Cardiac muscle cell (in vitro differentiated cells and primary cell): ENCODE measurements at places on chromosomes 13 and 19. TPM values are rescaled to one million over a fixed set of nuclear protein-coding genes. Genes with fewer than 3 reads are reported as not detected.

DNA sequence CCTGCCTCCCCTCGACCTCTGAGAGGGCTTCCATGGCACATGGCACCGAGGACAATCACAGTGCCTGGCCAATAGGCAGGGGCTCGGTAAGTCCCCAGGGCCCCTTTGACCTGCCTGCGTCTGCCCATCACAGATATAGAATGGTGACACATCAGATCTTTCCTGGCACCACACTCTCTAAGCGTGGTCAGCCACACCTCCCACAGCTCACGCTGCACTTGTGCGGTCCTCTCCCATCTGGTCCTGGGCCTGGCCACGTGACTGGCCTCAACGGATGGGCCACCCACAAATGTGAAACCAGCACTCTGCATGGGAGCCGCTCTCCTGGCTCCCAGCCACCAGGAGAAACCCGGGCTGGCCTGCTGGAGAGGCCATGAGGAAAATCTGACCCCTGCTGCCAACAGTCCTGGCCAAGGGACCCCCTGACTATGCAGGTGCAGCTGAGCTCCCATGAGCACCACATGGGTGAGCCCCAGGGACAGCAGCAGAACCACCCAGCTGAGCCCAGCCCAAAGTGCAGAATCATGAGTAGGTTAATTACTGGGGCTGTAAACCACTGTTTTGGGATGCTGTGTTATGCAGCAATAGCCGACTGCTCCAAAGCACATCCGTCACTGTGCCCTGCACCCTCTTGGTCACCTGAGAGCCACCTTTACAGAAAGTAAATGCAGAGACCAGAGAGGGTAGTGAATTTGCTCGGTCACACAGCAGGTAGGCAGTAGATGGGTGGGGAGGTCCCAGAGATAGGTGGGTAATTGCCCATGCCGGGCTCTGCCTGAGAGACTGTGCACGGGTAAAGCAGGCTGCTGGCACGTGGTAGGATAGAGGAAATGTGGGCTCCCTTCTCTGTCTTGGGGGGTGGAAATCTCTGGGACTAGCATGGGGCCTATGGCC lies 9.7 kb upstream of the MEF2B start:
- no peak overlapping the region for H3K27ac ChIP-seq
- no peak for DNase-seq
- no peaks in the 10 kb centered on the region for H3K4me1 ChIP-seq
- no peak overlapping the region for H3K4me3 ChIP-seq
- no peaks in the 10 kb centered on the region for H3K27me3 ChIP-seq

GRCh38 chr13:95858286-95859075 lies 181.5 kb downstream of the DNAJC3 start:
- H3K27ac ChIP-seq, result no peak overlapping the region
- no peak for DNase-seq
- no peak overlapping the region for H3K4me3 ChIP-seq
- no peaks in the 10 kb centered on the region for H3K27me3 ChIP-seq
- peaks cover 8% of the 10 kb centered on the region for H3K36me3 ChIP-seq
- H3K4me1 ChIP-seq, result no peaks in the 10 kb centered on the region

DNA sequence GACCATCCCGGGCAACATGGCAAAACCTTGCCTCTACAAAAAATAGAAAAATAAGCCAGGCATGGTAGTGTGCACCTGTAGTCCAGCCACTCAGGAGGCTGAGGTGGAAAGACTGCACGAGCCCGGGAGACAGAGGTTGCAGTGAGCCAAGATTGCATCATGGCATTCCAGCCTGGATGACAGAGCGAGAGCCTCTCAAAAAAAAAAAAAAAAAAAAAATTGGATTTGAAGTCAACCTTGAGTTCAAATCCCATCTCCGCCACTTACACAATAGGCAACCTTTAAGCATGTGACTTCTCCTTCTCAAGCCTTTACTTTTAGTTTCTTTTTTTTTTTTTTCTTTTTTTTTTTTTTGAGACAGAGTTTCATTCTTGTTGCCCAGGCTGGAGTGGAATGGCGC lies 12.0 kb downstream of the KASH5 start:
- no peaks in the 10 kb centered on the region for H3K27me3 ChIP-seq
- no peaks in the 10 kb centered on the region for H3K36me3 ChIP-seq
- H3K4me1 ChIP-seq, result peaks cover 15% of the 10 kb centered on the region
- DNase-seq, result no peak

DNA sequence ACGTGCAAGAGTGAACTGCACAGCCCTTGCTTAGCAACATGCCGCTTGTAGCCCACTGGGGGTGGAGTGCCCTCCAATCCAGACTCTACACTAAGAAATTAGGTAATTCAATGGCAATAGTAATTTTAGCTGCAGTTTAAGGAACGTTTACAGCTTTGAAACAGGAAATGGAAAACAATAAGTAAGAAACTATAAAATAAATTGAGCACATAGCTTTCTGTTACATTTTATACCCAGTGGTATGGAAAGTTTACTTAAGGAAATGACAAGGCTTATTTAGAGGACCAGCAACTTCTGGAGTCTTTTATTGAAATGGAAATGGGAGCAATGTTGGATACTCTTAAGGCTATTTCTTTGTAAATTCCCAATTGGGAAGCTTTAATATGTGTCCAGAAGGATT lies 373.2 kb downstream of the KCNRG start:
- no peaks in the 10 kb centered on the region for H3K27me3 ChIP-seq
- H3K27ac ChIP-seq, result no peak overlapping the region
- no peak for DNase-seq

DNA sequence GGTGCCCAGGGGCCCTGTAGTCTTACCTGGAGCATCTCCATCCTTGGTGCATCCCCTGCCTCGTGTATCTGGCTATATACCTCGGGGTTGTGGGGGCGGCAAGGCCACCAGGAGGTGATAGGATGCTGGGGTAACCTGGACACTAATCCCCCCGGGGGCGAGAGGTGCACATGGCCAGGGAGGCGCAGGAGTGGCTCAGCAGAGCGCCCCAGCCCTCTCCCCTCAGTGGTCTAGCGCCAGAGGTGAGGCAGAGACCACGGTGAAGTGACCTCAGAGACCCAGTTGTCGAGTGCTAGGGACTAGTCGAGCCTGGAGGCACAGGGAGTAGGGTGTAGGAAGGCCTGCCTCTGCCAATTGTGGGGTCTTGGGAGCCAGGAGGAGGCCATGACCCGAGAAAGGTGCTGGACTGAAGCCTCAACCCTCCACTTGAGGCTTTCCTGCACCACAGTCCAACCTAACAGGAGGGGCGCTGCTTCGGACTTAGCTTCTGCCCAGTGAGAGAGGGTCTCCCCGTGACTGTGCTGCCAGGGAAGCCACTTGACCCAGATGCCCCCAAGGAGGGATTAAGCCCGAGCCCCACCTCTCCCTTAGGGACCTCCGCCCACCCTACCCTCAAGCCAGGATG lies at the start of gene LHB:
TSS of gene LHB (minus strand) at position 51 of the 625 bp plus-strand sequence. CDS start at position 41, 10 bp downstream.
- H3K4me3 ChIP-seq, result peak within 1 kb of the TSS; percentile 10
- H3K27ac ChIP-seq, result no peak within 1 kb of the TSS
- DNase-seq, result no peak
- H3K36me3 ChIP-seq, result peaks cover 8% of the 10 kb centered on the region
- H3K4me1 ChIP-seq, result no peaks in the 10 kb centered on the region

Gene ONECUT3
- total RNA-seq, result not detected in 2 replicates

Gene LGALS7
- total RNA-seq, result not detected in 2 replicates

DNA sequence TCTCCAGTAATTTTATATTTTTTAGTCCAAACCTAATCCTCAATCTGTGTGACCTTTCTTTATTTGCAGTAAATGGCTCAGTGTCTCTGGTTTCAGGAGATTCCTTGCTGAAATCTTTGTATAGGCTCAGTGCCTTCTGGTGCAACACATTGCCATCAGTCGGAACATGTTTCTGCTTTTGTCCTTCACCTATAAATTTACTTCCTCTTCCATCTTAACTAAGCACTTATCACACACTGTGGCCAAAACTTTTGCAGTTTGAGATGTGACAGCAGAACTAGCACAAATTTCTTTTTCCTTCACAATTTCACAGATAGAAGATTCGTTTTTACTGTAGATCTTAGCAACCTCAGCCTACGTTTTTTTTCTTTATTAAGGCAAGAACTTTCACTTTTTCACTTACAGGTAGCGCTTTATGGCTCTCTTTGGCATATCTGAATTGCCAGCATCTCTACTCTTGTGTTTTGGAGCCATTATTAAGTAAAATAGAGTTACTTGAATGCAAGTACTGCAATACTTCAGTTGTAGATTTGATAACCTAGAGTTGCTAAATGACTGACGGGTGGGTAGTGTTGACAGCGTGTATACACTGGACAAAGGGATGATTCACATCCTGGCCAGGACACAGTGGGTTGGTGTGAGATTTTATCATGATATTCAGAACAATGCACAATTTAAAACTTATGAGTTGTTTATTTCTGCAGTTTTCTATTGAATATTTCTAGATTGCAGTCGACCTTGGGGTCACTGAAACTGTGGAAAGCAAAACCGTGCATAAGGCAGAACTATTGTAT lies 44.3 kb downstream of the NDFIP2 start:
- peak; percentile 29 for DNase-seq
- no peaks in the 10 kb centered on the region for H3K27me3 ChIP-seq
- no peak overlapping the region for H3K4me3 ChIP-seq
- no peak overlapping the region for H3K27ac ChIP-seq
- peaks cover 4% of the 10 kb centered on the region for H3K4me1 ChIP-seq
- H3K36me3 ChIP-seq, result peaks cover 29% of the 10 kb centered on the region

GRCh38 chr19:54572696-54573311 lies 786 bp upstream of the LILRA2 start:
- no peaks in the 10 kb centered on the region for H3K27me3 ChIP-seq
- H3K36me3 ChIP-seq, result no peaks in the 10 kb centered on the region
- no peaks in the 10 kb centered on the region for H3K4me1 ChIP-seq

Gene NALCN
- 0.04 TPM in 1 of 2 replicates, not detected in the other for total RNA-seq

DNA sequence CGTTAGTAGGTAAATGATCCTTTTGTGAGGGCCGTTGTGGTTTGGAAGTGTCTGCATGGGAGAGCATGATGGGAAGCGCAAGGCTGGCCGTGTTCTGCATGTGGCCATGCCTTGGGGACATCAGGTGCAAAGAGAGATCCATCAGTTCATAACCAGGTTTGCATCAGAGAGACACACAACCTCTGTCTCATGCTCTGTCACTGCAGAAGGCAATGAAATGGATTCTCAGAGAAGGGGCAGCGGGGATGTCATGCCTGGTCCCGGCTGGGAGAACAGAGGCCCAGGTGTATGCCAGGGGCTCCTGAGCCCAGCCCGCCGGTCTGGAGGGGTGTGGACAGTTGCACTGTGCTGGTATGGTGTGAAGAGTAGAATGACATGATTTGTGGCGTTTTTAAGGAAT lies 60.2 kb downstream of the GGACT start:
- H3K4me1 ChIP-seq, result peaks cover 7% of the 10 kb centered on the region
- no peaks in the 10 kb centered on the region for H3K36me3 ChIP-seq
- no peaks in the 10 kb centered on the region for H3K27me3 ChIP-seq
- H3K27ac ChIP-seq, result no peak overlapping the region

GRCh38 chr19:5202553-5202952 lies 138.1 kb downstream of the PTPRS start:
- no peak for DNase-seq
- H3K27ac ChIP-seq, result no peak overlapping the region
- no peaks in the 10 kb centered on the region for H3K27me3 ChIP-seq
- no peaks in the 10 kb centered on the region for H3K4me1 ChIP-seq

DNA sequence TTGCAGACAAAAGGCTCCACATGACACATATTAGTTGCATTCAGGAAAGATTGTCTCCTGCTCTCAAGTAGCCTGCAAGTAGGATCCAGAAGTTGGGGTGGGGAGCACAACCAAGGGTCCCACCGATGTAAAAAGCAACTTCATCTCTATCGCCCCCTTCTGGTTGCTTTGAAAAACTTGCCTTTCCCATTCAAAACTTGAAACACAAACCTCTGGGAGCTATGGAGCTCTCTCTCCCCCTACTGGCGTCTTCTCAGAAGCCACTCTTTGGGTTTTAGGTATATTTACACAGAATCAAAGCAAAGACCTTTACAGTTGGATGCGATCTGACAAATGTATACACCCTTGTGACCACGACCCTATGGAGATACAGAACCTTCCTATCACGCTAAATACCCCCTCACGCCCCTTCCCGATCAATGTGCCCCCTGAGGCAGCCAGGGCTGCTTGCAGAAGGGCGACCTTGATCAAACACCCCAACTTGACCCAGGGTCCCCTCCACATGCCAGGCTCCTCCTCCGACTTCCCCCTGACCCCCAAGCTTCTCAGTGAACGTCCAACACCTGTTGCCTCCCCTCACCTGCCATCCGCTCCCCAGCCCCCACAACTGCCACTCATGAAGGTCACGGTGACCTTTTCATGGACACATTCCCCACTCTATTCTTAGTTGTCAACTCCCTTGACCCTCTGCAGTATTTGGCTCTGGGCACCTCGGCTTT lies 10.1 kb downstream of the NOSIP start:
- H3K4me1 ChIP-seq, result peaks cover 13% of the 10 kb centered on the region
- DNase-seq, result peak; percentile 91
- peak overlapping the region; percentile 94 for H3K27ac ChIP-seq

GRCh38 chr13:36981156-36981743 lies 17.9 kb downstream of the ALG5 start:
- DNase-seq, result peak; percentile 77
- no peak overlapping the region for H3K4me3 ChIP-seq
- H3K36me3 ChIP-seq, result peaks cover 50% of the 10 kb centered on the region
- H3K27ac ChIP-seq, result no peak overlapping the region
- H3K27me3 ChIP-seq, result no peaks in the 10 kb centered on the region

DNA sequence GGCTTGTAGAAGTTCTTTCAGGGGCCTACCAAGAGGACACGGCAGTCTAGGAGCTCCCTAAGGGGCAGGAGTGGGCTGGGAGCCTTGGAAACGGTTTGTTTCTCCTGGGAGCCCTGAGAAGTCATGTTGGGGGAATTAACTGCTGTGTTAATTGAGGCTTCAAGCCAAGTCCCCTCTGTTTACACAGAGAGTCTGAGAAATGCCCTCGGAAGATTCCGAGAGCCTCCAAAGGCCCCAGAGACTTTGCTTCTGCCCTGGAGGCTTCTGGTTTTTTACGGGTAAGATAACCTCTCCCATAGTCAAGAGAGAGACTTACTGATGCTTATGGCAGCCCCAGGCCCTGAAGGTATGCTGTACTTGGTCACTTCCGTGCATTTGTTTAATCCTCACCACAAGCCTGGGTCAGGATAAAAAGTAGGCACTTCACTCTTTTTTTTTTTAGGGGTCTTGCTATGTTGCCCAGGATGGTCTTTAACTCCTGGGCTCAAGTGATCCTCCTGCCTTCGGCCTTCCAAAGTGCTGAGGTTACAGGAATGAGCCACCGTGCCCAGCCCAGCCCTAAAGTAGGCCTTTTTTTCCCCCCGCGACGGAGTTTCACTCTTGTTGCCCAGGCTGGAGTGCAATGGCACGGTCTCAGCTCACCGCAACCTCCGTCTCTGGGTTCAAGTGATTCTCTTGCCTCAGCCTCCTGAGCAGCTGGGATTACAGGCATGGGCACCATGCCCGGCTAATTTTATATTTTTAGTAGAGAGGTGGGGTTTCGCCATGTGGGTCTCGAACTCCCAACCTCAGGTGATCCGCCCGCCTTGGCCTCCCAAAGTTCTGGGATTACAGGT lies 15.2 kb downstream of the IER2 start:
- DNase-seq, result no peak
- no peaks in the 10 kb centered on the region for H3K27me3 ChIP-seq
- H3K4me1 ChIP-seq, result peaks cover 21% of the 10 kb centered on the region
- no peaks in the 10 kb centered on the region for H3K36me3 ChIP-seq
- no peak overlapping the region for H3K4me3 ChIP-seq

Gene CPT1C
- 29.0 and 33.8 TPM in 2 replicates for total RNA-seq
